ENCODE measurements at places on chromosomes 1 and 21.
A peak's percentile ranks its signal among the peaks of the same experiment; 100 is the strongest.

DNA sequence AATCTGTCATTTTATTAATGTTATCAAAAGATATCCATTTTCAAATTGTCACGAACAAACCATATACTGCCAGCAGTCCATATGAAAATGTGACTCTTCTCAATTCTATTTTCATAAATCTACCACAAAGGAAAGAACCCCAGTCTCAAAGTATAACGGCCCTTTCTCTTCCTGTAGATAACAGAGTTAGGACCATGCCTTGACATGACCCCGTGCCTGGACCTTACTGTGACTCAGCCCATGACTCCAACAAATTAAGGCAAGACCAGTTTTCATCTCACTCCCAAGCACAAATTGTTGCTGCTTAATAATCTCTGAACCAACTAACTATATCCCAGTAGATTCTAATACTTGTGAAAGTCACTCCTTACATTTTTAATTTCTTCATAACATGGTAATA lies 124.4 kb upstream of the NFIA start:
- DNase-seq, result no peak

DNA sequence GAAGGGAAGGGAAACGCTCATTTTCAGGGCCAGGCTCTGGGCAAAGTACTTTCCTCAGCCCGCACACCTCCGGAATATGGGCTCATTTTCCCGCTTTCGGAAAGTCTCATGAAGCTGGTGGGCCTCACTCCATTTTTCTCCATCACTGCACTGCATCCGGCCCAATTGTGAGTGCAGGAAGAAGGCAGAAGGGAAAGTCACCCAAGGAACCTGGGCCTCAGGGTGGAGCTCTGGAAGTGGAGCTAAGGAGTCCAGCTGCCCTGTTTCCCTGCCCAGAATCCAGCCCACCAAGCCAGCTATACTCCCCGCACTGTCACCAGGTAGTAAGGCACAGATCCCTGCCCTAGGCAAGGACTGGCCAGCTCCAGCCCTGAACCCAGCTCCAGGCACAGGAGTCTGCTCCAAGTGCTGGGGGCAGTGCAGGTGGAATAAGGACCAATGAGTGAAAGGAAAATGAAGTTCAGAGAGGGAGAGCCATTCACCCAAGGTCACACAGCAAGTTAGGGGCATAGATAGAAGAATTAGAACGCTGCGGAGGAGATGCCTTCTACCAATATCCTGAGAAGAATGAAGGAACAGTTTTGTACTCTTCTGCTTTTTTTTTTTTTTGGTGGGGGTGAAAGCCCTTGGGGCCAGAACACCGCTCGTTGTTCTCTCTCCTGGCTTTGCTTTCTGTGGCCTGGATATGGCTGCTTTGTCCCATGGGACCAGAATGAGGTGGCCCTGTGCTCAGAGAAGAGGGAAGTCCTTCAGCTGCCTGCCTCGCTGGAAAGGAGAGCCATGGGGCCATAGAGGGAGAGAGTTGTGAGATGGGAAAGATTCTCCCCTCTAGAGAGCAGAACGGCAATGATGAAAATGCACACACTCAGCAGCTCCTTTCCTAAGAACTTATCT lies 10.0 kb downstream of the LRP8 start:
- no peak for DNase-seq

DNA sequence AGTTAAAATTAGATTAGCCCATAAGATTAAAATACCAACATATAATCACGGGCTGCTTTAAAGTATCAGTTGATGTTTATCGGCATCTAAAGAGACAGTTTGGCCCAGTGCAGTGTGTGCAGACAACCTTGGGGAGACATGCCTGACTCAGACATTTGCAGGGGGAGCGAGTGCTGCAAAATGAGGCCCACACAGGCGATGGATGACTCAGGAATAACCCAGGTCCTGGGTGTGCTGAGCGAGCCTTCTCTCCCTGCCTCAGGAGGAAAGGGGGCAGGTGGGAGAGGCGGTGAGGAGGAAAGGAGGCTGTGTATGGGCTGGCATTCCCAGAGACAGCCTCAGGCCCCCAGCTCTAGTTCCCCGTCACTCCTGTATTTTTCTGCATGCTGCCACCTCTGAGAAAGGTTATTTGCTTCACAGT lies 9.0 kb downstream of the SLC9A1 start:
- no peak for DNase-seq

DNA sequence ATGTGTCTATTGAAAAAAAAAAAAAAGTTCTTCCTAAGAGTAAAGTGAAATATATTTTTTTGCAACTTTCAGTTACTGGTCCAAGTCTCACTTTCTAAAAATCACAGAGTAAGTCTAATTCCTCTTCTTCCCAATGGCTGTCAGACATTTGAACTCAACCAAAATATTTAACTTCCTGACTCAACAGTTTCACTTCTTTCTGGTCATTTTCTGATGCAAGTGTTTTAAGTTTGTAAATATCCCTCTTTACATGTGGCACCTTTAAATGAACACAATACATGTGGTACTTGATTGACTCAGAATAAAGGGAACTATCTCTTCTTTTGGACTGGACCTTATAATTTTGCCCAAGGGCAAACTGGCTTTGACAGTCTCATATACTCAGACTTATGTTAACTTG lies 76.7 kb downstream of the ASH1L start:
- DNase-seq, result no peak

- DNase-seq, result peak; percentile 89
These were observed 207.1 kb downstream of the ROR1 start for GRCh38 chr1:63980740-63981407.

DNA sequence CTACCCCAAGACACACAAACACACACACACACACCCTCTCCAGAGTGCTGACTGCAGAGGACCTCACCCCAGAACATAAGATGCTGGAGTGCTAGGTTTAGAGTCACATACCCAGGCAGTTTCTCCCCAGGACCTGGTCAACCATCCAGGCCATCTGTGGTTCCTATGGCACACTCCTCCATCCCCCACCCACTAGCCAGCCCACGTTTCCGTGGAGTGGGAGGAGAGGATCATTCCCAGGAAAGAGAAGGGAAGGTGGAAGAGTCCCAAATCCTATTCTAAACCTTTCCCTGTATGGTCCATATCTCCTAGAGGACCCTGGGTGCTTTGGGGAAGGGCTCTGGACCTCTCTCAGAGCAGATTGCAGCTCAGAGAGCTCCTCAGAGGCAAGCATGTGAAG lies 1.1 kb downstream of the KCNJ9 start:
- no peak for DNase-seq

DNA sequence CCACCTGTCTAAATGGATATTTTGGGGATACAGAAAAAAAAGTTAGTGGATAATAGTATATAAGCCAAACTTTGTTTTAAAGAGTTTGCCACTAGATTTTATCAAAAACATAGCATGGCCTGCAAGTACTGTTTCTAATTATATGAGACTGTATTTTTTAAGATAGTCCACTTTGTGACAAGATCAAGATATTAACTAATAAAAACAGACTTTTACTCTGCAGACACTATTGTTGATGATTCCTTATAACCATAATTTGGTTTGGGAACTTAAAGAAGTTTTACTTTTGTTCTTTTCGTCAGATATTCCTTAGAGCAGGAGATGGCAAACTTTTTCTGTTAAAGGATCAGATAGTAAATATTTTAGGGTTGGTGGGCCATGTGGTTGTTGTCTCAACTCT lies 36.4 kb downstream of the SMG7 start:
- no peak for DNase-seq

- DNase-seq, result no peak
These were observed 31.0 kb downstream of the CC2D1B start for GRCh38 chr1:52334906-52335528.

DNA sequence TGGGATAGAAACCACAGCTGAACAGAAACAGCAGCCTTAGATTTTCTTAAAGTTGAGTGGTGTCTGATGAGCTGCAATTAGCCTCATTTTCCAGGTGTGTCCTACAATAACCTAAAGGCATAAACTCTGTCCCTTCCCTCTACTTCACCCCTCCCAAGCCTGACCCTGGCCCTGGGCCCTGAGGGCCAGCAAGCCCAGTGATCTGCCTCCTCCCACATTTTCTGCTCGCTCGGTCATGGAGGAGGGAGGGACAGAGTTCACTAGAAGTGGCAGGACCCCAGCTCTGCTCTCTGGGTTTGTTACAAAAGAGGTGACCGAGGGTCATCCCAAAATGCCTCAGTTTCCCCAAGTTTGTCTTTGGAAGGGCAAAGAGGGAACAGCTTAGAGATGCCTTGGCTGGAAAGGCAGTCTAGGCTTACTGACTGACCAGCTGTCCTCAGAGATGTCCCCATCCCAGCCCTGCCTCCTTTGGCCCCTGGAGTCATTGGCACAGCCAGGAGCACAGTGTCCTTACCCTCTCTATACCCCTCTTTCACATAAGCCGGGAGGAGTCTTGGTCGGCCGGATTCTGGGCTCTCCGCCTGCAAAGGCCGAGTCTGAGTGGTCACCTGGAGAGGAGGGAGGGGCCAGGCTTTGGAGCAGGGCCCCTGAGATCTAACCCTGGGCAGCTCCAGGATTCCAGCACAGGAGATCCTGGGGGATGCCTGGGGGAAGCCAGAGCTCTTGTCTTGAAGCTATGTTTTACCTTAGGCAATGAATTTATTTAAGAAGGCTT lies 172.7 kb downstream of the PTPRU start:
- no peak for DNase-seq

GRCh38 chr1:168199056-168199455 lies 20.3 kb downstream of the TIPRL start:
- DNase-seq, result no peak

DNA sequence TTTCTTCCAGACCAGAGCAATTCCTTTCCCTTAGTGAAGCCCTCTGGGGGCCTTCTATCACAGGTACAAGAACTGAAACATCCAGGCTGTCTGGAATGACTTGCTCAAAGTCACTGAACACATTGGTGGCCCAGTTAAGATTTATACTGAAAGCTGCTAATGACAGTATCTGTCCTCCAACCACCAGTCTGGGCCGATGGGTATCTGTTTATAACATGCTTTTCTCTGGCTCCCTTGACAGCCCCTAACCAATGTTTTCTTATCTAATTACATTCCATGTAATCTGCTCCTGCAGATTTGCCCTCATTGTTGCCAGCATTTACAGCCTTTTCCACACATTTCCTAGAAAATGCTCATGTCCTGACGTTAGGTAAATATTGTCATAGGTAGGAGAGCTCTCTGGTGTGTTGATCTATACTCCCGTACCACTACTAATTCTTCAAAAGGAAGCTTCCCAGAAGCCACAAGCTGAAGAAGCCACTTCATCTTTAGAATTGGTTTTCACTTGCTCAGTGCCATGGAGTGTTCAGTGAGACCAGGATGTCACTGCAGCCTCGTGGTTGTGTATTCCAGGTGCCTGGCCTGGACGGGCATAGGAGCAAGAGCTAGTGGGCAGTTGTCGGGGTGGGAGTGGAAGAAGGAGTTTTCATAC lies 163.9 kb downstream of the TSEN15 start:
- DNase-seq, result peak; percentile 2

GRCh38 chr1:184854036-184854435 lies 99.4 kb upstream of the EDEM3 start:
- peak; percentile 75 for DNase-seq

- DNase-seq, result no peak
These were observed 19.2 kb downstream of the NFASC start for GRCh38 chr1:204889681-204890383.

DNA sequence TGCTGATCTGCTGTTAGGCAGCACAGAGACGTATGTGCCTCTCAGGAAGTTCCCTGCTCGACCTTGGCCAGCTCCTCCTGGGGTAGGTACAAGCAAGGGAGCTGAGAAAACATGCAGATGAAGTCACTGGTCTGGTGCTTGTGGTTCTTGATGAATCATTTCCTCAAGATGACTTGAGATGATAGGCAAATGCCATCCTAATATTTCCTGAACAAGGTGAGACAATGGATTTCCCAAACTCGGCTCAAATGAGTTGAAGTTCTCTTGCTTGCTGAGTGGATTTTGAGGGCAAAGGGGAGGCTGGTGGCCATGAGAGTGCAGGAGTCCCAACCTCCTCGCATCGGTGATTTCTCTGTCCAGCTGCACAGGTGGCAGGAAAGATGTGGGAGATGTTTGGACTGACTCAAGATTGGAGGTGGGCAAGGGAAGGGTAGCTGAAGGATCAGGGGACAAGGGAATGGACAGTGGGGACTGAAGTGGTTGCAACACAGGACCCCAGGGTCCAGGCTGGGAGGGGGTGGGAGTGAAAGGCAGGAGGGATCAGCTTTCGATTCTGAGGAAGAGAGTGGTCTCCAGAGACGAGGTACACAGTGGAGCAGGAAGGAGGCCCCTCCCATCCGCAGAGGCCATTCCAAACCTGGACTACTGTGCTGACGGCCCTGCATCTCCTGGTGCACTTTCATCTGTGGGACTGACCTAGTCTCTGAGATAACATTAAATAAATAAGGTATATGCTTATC lies 63.9 kb downstream of the CAPN2 start:
- no peak for DNase-seq

Measured in NCI-H2029 treated with DMSO at 0.1 percent for 48 hours (cell line).